ENCODE measurements at places on chromosomes 5 and 9.

DNA sequence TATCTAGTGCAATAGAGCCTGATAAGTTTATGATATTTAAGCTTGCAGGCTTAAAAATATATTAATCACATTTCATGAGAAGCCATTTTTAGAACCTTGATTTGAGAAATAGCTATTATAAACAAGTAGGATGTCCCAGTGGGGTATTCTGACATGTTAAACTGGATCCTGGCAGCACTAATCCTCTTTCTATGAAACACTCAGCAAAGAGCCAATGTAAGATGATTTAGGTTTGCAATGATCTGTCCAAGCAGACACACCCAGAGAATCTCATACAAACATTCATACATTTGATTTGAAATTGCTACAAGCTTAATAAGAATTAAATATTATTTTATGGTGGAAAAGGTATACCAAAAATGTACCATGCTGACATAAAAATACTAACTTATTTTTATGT lies 86.5 kb downstream of the ERP44 start:
- DNase-seq, result no peak

- no peak for DNase-seq
Observed at GRCh38 chr5:93583439-93583767, 381 bp downstream of the NR2F1 start.

DNA sequence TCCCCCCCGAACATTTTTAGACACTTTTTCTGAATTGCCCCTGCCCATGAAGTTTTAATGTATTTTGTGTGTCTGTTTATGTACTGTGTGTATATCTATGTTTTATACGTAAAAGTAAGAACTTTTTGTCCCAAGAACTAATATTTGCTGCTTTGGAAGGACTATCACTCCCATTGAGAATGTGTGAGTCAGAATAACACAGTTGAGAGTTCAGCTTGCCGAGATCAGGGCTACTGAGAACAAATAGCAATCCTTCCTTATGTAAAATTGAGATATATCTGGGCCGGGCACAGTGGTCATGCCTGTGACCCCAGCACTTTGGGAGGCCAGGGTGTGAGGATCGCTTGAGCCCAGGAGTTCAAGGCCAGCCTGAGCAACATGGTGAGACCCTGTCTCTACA lies 11.3 kb downstream of the GTF3C4 start:
- no peak for DNase-seq

GRCh38 chr9:73824671-73825070 lies 672.5 kb upstream of the RORB start:
- no peak for DNase-seq

- DNase-seq, result no peak
Observed at GRCh38 chr9:135299651-135300345, 179.8 kb upstream of the PPP1R26 start.
